ENCODE measurements at places on chromosomes 6 and 20. TPM values are rescaled to one million over a fixed set of nuclear protein-coding genes. Genes with fewer than 3 reads are reported as not detected.

Gene CCN5
- total RNA-seq, result not detected

DNA sequence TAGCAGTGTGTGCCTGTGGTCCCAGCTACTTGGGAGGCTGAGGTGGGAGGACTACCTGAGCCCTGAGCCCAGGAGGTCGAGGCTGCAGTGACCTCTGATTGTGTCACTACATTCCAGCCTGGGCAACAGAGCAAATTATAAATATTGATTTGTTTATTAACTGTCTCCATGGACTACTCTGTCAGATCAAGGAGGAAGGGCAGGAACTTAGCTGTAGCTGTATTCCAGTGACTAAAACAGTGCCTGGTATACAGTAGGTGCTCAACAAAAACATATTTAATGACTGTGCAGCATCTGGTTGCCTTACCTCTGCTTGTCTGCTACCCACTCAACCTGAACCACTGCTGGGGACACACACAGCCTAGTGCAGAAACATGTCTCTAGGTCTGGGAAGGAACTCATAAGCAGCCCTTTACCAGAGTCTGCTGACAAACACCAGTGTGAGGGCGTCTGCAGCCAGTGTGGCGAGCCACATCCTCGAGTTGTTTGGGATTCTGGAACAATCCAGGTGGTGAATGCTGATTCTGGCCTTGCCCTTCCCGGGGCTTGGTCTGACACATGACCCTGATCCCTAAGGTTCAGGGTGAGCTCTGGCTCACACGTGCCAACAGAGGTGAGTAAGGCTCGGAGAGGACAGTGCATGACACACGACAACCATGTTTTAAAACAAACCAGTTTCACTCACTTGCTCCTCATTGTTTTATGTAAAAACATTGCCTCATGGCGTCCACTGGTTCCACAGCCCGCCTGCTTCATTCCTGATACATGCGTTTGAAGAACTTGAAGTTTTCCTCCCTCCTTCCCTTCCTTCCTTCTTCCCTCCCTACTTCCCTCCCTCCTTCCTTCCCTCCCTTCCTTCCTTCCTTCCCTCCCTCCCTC, 117.9 kb upstream of the ZNF217 start:
- no peak overlapping the region for H3K27ac ChIP-seq
- no peaks in the 10 kb centered on the region for H3K36me3 ChIP-seq
- H3K4me3 ChIP-seq, result no peak overlapping the region
- peaks cover 19% of the 10 kb centered on the region for H3K4me1 ChIP-seq

Gene UBR2
- total RNA-seq, result 28.2 TPM

GRCh38 chr6:85344996-85345395, 104.9 kb upstream of the NT5E start:
- no peaks in the 10 kb centered on the region for H3K27me3 ChIP-seq
- DNase-seq, result no peak
- H3K27ac ChIP-seq, result no peak overlapping the region

Gene SLC16A10
- total RNA-seq, result 18.0 TPM

Gene POM121L2
- 0.07 TPM for total RNA-seq

DNA sequence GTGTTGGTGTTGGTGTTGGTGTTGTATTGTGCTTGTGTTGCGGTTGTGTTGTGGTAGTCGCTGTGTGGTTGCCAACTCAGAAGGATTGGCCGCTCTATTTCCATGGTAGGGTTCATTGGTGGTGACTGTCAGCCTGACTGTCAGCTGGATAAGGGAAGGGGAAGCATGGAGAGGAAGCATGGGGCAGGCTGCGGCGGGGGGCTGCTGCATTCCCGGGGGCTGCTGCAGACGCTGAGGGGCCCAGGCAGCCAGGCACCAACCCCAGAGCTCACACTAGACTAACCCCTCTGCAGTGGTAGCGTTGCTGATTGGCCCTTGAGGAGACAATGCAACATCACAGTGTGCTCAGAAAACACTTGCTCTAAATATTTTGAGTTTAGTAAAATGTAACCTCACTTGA, 199.2 kb downstream of the SMOC2 start:
- no peaks in the 10 kb centered on the region for H3K27me3 ChIP-seq
- H3K4me1 ChIP-seq, result peaks cover 51% of the 10 kb centered on the region
- no peak overlapping the region for H3K27ac ChIP-seq
- no peak overlapping the region for H3K4me3 ChIP-seq
- DNase-seq, result no peak
- no peaks in the 10 kb centered on the region for H3K36me3 ChIP-seq

DNA sequence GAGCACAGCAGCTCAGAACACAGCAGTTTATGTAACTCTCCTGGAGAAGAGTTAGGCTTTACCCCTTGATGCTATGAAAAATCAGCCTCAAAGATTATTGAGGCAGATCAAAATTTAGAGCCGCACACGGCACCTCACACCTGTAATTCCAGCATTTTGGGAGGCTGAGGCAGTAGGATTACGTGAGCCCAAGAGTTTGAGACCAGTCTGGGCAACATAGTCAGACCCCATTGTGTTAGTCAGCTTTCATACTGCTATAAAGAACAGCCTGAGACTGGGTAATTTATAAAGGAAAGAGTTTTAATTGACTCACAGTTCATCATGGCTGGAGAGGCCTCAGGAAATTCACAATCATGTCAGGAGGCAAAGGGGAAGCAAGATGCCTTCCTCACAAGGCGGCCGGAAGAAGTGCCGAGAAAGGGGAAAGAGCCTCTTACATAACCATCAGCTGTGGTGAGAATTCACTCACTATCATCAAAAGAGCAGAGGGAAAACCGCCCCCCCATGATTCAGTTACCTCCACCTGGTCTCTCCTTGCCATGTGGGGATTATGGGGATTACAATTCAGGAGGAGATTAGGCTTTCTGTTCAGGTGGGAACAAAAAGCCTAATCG, 87.7 kb downstream of the SGK1 start:
- no peaks in the 10 kb centered on the region for H3K36me3 ChIP-seq
- no peak overlapping the region for H3K4me3 ChIP-seq
- H3K27me3 ChIP-seq, result no peaks in the 10 kb centered on the region
- no peaks in the 10 kb centered on the region for H3K4me1 ChIP-seq
- no peak for DNase-seq
- H3K27ac ChIP-seq, result no peak overlapping the region

DNA sequence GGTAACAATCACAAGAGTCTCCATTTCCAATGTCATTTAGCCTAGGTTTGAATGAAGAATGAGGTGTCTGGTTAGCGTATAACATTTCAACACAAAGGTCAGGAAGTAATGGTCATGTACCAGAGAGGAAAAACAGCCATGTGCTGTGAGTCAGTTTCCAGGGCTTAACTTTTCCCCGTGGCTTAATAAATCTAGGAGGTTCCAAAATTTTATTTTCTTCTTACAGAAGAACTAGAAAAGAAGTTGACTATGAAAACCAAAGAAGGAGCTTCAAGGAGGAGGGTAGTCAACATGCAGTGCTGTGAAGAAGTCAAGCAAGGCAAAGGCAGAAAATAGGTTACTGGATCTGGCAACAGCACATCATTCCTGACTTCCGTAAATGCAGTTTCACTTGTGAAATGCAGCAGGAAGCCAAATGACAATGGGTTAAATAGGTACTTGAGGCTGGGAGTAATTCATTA, 8.4 kb upstream of the GABRR2 start:
- H3K36me3 ChIP-seq, result peaks cover 50% of the 10 kb centered on the region
- no peaks in the 10 kb centered on the region for H3K27me3 ChIP-seq
- no peak overlapping the region for H3K4me3 ChIP-seq
- H3K27ac ChIP-seq, result no peak overlapping the region

DNA sequence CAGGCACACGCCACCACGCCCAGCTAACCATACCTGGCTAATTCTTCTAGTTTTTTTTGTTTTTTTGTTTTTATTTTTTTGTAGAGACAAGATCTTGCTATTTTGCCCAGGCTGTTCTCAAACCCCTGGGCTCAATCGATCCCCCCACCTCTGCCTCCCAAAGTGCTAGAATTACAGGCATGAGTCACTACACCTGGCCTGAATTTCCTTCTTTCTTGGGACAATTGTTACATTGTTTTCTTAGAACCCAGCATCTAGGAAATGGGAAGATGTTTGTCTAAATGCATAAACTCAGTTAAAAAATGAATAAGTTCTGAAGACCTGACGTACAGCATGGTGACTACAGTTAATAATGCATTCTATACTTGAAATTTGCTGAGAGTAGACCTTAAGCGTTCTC, 10.8 kb upstream of the AGPAT4 start:
- no peak for DNase-seq
- no peak overlapping the region for H3K4me3 ChIP-seq
- H3K27me3 ChIP-seq, result peaks cover 3% of the 10 kb centered on the region
- H3K27ac ChIP-seq, result no peak overlapping the region

Gene ARMH2
- total RNA-seq, result not detected

GRCh38 chr20:15931897-15932296, 641.4 kb downstream of the KIF16B start:
- DNase-seq, result no peak
- no peaks in the 10 kb centered on the region for H3K27me3 ChIP-seq
- H3K36me3 ChIP-seq, result no peaks in the 10 kb centered on the region
- H3K4me3 ChIP-seq, result no peak overlapping the region

Gene FLRT3
- total RNA-seq, result 98.6 TPM

Data from mesothelial cell of epicardium (in vitro differentiated cells).